ENCODE measurements at places on chromosomes 5 and 9.

DNA sequence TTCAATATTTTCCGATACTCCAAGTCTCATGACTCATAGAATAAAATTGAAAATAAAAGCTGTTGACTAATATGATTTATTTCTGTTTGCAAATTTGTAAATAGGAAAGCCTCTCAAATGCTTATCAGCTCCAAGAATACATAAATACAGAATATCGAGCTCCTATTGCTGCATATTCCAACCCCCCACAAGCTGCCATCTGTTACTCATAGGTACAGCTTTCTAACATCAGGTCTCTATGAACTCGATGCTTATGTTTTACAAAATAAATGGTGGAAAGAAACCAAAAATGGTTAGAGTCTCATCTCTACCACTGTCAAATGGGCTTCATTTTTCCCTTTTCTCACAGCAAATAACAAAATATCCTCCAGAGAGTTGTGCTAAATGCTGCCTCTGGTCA is 631.6 kb upstream of the CDH18 start:
- no peak for DNase-seq

GRCh38 chr9:129878291-129878690 is 43.0 kb downstream of the USP20 start:
- DNase-seq, result no peak

DNA sequence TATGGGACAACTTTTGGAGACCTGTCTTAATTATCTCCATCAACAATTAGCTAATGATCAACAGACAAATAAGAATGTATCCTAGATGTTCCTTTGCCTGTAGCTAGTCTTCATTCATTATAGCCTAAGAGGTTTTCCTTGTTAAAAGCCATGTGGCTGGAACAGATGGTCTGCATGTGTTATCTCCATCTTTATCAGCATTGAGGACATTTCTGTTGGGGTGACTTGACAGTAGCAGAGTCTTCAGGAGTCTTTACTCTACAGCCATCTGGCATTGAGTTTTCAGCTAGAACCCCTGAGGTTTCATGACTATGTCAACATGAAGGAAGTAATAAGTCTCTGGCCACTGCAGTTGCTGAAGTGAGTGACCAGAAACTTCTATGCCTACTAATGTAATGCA is 106.6 kb upstream of the TLE4 start:
- DNase-seq, result no peak

DNA sequence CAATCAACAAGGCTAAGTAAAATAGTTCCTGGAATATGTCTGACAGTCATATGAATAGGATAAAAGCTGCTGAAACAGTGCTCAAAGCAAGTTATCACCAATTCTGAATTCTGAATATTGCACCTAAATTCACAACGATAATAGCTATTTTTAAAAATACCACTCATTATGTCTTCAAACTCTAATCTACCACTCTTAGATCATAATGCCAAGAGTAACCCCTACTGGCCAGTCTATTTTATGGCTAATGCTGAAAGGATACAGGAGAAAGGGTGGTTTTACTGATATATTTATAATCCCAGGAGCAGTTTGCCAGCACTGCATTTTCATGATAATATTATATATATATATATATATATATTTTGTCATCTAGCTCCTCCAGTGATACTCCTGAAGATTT is 232.8 kb downstream of the PDE4D start:
- no peak for DNase-seq

DNA sequence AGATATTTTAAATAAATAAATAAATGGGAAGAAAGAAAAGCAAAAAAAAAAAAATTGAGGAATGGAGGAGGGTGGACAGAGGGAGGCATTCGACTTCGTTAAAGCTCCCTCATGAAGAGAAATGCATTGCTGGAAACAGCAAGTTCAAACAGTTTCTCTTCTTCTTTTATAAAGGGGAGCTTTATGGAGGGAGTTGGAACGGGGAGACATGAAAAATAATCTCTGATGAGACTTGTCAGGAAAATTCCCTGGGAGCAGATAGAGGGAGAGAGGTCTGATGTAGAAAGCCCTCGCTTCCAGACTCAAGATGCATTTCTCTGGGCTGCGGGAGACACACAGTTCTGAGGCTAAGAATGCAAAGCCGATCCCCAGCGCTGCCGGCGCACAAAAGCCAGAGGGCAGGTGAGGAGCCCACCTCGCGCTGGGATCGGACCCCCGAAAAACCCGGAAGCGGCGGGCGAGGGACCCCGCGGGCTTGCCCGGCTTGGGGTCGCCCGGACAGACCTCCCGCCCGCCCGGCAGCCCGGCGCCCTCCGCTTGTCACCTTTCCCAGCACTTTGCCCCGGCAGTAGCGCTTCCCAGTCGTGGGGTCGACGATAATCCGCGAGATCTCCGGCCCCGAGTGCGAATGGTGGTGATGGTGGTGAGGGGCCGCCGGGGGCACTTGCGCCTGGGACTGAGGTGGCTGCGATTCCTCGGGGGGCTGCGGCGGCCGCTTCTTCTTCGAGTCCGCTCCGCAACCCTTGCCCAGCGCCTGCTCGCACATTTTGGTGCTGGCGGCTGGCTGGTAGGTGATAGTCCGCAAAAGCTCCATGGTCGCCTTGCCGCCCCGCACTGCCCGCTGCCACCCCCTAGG is 512 bp downstream of the PLK2 start:
- DNase-seq, result no peak

- DNase-seq, result no peak
Measured at GRCh38 chr5:143734456-143734780, 77.5 kb upstream of the HMHB1 start.

DNA sequence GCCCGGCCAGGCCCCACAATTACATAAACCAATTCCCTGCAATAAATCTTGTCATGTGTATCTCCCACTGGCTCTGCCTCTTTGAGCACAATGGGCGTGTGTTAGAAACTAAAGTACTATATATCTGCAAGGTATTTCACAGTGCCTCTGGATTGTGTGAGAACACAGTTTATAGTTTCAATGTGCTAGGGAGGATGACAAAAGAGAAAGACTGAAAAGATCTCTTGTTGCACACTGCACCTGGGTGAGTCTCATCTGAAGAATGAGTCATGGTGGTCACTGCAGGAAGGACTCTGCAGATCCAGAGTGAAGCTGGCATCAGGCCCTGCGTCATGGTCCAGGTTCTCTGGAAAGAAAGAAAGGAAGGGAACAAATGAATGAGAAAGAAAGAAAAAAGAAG is 20.7 kb upstream of the CTSV start:
- no peak for DNase-seq

- DNase-seq, result no peak
Measured at GRCh38 chr5:114839360-114839759, 330.3 kb downstream of the TRIM36 start.

DNA sequence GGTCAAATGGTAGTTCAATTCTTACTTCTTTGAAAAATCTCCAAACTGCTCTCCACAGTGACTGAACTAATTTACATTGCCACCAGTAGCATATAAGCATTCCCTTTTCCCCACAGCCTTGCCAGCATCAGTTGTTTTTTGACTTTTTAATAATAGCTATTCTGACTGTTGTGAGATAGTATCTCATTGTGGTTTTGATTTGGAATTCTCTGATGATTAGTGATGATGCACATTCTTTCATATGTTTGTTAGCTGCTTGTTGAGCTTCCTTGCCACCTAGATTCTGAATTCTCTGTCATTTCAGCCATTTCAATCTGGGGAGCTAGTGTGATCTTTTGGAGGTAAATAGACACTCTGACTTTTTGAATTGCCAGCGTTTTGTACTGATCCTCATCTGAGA is 24.0 kb downstream of the CDK20 start:
- DNase-seq, result no peak

DNA sequence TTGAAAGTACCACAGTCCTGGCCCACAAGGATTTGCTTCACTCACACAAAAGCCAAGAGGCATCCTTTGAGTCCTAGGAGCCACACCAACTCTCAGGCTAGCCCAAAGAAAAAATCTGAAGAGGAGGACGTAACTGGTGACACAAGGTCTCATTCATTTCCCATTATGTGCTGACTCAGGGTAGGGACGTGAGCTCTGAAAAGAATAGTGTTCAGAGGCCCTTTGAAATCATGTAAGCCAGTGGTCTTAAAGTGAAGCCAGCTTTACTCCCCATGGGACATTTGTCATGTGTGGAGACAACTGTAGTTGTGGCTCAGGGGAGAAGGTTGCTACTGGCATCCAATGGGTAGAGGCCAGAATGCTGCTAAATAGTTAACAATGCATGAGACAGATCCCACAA is 332.4 kb downstream of the KCTD16 start:
- DNase-seq, result no peak

- peak; percentile 59 for DNase-seq
Measured at GRCh38 chr9:127915801-127916719, 781 bp downstream of the ST6GALNAC4 start.

- no peak for DNase-seq
Measured at GRCh38 chr5:158164296-158165047, 305.5 kb upstream of the CLINT1 start.

- DNase-seq, result no peak
Measured at GRCh38 chr5:82912462-82912861, 164.7 kb downstream of the TMEM167A start.

- DNase-seq, result no peak
Measured at GRCh38 chr9:8229226-8229625, 429.6 kb upstream of the DMAC1 start.

- no peak for DNase-seq
Measured at GRCh38 chr9:16075696-16076095, 522.9 kb downstream of the CCDC171 start.

DNA sequence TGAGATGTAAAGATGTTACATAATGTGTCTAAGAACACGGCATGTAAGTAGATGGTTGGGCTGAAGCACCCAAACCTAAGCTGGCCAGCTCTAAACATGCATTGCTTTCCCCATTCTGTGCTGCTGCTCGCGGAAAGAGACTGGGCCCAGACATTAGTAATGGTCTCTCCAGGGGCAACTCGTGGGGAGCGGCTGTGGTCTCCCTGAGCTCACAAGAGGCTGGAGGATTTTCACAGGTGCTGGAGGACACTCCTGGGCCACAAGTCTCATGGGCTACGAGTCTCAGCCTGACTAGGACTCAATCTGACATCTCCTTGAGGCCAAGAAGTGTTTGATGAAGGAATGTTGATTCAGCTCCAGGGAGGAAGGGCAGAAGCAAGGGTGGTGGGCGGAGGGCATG is 92.7 kb upstream of the PTCH1 start:
- no peak for DNase-seq

DNA sequence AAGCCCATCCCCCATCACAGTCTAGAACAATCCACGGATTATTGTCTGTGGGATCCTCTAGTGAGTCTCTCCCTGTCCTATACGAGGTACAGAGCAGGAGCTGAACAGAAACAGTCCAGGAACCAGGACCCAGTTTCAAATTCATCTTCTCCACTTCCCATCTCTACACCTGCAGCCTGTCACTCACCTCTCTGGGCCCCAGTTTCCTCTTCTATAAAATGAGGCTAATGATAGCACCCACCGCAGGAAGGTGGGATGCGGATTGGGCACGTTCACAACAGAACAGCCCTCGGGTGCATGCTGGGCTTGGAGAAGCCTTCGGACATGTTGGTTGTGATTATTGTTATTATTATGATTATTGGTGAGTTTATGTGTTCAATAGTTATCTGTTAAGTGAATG is 78.5 kb downstream of the ANKRD33B start:
- DNase-seq, result no peak

DNA sequence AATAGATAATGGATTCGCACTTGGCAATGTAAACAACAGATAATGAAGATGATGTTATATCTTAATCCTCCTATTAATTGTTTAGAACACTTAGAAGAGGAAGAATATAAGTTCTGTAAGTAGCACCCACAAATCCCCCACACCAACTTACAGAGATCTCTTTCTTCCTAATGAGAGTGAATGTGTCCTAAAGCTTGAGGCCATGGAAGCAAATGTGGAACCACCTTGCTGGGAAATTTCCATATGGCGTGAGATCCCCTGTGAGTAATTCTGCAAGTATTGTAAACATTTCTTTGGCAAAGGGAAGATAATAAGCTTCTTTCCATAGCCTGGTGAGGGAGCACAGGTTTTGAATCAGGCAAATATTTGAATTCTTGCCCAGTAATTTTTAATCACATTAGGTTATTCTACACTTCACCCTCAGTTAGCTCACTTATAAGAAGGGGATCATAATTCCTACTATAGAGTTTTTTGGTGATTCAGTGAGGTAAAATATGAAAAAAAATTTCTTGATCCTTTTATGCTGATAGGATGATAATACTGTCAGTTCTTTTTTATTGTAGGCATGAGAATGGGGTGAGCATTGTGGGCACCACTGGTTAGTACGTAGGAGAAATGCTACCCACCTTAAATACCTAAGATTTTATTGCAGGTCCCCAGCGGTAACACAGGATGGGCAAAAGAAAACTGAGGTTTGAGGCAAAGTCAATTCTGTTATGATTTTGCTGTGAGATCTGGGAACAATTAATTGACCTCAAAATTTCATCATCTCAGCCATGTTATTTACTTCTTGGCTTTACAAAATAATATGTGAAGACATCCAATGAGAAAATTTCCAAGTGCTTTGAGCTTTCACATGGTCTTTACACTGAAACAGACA is 574.8 kb downstream of the PSAT1 start:
- no peak for DNase-seq

- DNase-seq, result no peak
Measured at GRCh38 chr5:128896675-128897074, 68.6 kb upstream of the SLC27A6 start.

DNA sequence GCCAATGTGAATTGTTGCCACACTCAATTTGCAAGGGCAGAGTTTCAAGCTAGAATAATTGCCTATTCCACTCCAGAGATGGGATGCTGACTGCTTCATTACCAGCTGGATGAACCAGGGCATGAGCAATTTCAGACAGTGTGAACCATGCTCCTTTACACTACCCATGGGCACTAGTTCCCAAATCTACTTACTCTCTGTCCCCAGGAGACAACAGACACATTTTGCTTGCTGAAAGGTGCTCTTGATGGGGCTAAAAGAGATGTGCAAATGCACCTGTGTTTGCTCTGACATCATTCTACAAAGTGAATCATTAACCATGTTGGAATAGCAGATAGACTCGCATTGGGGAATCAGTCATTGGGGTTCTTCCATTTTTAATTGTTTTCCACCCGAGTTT is 522.3 kb upstream of the NUDT12 start:
- DNase-seq, result no peak

DNA sequence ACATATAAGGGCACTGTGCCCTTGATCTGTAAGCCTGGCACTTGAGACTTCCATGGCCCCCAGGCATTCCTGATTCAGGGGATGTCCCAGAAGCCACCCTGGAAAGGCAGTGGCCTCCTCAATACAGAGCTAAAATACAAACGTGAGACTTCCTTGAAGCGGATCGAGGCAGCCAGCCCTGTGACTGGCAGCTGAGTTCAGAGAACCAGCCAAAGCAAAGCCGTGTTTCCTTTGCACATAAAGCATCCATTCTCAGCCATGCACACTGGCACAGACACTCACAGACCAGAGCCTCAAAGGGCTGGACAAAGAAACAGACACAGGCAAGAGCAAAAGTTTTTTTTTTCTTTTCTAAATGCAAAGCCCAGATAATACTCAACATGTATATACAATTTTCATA is 18.8 kb upstream of the CPEB4 start:
- no peak for DNase-seq

- no peak for DNase-seq
Measured at GRCh38 chr9:138024131-138024530, 146.5 kb downstream of the CACNA1B start.

DNA sequence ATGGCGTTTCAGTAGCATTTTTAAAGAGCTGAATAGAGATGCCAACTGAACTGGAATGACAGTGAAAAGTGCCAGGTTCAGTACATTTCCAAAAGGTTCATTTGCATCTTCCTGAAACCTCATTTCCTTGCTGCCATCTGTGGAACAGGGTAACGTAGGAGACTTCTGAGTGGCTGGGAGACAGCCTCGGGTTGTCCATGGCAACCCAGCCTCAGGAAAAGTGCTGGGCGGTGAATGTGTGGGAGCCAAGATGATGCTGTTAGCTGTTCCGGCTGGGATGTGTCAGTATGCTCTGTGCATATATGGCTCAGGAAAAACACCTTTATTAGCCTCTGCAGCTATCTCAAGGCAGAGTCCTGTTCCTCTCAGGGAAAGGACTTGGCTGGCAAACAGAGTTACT is 87.5 kb downstream of the KLHL3 start:
- no peak for DNase-seq

Data from activated T-cell treated with anti-CD3 and anti-CD28 coated beads, Interleukin-2, amount 50 U/mL, for 48 hours (primary cell).